Mesendoderm (in vitro differentiated cells): ENCODE measurements at places on chromosomes 12 and 14.

GRCh38 chr12:57810450-57810849, 8.1 kb downstream of the AVIL start:
- no peak for DNase-seq

DNA sequence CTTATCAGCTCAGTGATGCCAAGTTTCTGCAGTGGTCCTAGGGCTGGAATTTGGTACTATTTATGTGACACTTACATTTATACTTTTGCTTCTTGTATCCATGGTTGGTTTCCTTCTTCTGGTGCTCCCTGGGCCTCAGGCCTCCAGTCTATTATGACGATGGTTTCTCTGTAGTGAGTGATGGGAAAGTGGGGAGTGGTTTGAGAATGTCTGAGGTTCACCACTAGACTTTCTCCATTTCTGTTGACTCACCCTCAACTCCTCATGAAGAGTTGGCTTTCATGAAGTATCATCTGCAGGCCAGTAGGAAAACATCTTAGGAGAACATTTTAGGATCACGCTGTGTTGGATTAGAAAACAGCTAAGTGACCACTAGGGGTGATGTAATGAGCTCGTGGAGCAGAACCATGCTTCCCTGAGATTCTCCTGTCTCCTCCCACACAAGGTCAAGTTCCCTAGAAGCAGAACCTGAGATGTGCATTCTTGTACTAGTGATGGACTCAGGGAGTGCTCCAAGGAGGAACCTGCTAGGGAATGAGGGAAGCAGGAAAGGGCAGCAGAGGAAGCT, 32.1 kb downstream of the RPH3A start:
- peak; percentile 62 for DNase-seq

GRCh38 chr14:99272899-99273765, 1.1 kb upstream of the BCL11B start:
- DNase-seq, result peak; percentile 93

GRCh38 chr12:81987371-81987770, 228.2 kb upstream of the PPFIA2 start:
- DNase-seq, result no peak

DNA sequence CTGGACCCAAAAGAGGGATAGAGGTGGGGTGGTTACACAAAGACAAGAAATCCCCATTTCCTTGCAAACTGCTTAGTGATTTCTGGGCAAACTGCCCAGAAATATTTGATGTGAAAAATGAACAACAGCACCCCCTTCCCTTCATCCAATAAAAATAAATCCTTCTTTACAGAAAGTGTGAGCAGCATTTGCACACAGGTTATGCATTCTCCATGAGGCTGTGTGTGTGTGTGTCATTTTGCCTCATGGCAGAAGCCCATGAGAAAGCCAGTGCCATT, 17.2 kb upstream of the NRXN3 start:
- no peak for DNase-seq

DNA sequence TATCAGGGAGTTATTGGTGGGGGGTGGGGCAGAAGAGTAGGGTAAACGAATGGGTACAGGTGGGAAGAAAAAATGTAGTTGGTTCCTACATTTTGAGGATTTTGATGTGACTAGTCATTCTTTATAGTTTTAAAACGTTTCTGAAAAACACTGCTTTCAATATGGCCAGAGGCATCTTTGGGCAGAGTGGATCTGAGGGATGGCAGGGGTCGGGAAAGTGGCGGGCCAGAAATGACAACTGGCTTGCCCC, 527 bp upstream of the ATP23 start:
- DNase-seq, result peak; percentile 1

DNA sequence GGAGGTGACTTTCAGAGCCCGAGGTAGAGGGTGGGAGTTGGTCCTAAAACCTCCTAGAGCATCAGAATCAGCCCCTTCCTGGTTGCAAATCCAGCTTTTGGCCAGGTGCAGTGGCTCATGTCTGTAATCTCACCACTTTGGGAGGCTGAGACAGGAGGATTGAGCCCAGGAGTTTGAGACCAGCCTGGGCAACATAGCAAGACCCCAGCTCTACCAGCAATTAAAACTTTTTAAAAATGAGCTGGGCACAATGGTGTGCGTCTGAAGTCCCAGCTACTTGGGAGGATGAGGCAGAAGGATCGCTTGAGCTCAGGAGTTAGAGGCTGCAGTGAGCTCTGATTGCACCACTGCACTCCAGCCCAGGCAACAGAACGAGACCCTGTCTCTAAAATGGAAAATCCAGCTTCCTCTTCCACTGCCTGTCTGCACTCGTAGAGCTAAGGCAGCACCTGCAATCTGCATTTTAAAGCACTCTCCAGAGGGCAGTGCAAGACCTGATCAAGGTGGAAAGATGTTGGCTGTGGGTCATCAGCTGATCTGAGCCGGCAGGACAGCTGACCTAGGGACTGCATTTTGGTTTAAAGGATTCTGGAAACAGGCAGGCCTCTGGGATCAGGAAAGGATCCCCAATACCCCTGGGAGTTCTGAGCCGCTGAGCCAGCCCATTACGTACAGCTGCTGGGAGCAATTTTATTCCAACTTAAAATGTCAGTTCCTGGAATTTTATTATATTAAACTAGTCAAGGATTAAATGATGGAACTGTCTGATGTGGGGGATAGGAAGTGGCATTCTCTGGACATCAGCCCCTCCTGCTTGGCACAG, 1.8 kb upstream of the TESC start:
- DNase-seq, result no peak

GRCh38 chr14:49962621-49963020, 69.7 kb downstream of the ARF6 start:
- peak; percentile 19 for DNase-seq

DNA sequence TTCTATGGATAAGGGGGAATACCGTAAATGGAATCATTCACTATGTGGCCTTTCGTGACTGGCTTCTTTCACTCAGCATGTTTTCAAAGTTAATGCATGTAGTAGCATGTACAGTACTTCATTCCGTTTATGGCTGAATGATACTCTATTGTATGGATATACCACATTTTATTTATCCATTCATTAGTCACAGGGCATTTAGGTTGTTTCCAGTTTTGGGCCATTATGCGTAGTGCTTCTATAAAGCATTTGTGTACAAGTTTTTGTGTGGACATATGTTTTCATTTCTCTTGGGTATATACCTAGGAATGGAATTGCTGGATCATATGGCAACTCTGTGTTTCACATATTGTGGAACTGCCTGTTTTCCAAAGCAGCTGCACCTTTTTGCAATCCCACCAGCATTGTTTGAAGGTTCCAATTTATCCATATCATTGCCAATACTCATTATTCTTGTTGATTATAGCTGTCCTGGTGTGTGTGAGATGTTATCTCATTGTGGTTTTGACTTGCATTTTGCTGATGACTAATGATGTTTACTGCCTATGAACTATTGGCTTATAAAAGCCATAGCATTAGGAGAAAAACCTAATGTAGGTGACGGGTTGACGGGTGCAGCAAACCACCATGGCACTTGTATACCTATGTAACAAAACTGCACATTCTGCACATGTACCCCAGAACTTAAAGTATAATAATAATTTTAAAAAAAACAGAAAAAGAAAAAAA, 45.5 kb downstream of the ATF7IP start:
- DNase-seq, result no peak

DNA sequence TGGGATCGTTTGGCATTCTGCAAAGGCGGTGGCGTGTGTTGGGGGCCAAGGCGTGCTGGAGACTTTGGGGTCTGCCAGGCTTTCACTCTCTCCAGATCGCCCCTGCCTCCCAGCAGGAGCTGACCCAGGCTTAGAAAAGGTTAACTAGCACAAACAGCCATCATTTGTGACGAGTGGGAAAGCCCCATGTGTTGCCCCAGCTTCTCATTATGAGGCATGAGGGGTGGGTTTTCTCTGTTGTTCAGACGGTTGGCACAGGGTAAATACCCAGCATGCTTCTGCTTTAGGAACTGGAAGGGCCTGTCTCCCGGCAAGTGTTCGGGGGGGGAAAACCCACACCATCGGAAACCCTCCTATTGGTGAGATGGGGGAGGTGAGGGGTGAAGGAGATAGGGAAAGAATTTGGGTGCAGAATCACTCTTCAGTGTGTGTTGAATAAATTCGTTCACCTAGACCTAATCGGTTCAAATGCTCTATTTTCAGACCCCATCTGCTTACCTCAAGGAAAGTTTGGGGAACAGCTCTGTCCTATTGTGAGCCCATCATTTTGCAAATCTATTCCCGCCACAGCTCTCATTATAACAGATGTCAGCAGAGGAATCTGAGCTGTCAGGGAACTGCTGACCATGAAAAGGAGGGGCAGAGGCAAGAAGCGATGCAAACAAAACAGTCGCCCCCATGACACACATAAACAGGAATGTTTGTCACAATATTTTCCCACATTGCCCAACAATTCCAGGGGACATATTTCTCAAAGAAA, 34.7 kb upstream of the C12orf42 start:
- no peak for DNase-seq

DNA sequence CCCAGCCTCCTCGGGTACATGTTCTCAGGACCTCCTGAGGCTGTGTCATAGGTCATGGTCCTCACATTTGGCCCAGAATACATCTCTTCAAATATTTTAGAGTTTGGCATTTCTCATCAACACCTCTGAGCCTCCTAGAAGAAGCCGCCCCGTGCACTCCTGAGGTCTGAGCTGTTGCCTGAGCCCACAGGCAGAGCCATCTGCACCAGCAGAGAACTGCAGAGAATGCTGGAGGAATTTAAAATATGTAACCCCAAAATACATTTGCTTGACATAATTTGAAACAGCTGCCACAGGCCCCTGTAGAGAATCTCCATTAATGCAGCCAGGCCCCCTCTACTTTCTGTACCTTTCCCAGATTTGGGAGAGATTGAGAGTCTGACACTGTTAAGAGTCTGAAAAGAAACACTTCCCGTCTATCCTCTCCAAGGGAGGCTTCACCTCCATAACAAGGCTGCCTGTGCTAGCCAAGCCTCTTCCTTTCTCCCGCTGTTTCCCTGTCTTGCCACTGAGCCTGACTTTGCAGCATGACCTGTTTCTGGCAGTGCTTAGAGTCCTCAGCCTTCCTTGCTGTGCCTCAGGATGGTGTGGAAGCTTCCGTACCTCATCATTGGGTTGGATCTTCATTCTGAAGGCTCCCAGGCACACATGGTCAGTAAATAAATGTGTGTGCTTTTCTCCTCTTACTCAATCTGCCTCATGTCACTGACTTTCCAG, 95.4 kb upstream of the SFSWAP start:
- DNase-seq, result peak; percentile 34

DNA sequence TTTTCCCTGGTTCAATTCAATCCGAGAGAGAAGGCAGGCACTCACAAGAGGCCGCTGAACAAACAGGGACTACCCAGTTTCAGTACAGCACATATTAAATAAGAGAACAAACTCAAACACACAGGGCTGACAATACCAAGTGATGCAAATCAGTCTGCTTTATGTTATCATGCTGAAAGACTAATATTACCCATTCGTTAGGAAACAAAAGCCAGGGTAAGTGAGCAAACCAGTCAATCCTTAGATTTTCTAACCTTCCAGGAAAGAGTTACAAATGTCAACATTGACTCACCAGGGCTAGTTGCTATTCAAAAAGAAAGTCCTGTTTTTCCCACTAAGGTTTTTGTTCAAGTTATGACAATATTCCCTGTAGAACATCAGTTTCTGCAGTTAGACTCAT, 246.2 kb downstream of the C12orf42 start:
- DNase-seq, result no peak

- DNase-seq, result no peak
These were observed 139.8 kb downstream of the TSPAN9 start for GRCh38 chr12:3216726-3217682.

GRCh38 chr12:112307317-112308011, 74.8 kb downstream of the HECTD4 start:
- no peak for DNase-seq

DNA sequence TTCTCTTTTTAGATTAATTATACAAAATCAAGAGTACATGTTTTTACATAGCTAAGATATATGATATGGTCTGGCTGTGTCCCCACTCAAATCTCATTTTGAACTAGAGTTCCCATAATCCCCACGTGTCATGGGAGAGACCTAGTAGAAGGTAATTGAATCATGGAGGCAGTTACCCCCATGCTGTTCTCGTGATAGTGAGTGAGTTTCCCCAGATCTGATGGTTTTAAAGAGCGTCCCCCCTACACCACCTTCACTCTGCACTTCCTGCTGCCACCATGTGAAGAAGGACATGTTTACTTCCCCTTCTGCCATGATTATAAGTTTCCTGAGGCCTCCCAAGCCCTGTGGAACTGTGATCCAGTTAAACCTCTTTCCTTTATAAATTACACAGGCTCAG, 21.4 kb upstream of the DRAM1 start:
- no peak for DNase-seq

- DNase-seq, result peak; percentile 87
These were observed 12.9 kb upstream of the CALM1 start for GRCh38 chr14:90383731-90384542.

DNA sequence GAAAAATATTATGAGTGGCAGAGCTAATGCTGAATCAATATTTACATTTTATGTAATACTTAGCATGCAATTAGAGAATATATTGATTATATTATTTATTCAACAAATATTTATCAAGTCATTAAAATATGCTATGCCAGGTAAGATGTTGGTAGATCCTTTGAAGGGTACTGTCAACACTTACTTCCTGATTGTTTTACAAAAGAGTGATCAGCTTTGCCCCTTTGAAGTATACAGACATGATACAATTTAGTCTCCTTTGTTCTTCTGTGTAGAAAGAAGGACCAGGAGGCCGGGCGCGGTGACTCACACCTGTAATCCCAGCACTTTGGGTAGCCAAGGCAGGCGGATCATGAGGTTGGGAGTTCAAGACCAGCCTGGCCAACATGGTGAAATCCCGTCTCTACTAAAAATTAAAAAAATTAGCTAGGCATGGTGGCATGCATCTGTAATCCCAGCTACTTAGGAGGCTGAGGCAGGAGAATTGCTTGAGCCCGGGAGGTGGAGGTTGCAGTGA, 73.9 kb upstream of the IFNG-AS1 start:
- DNase-seq, result no peak

- no peak for DNase-seq
These were observed 170.1 kb downstream of the ADGRD1 start for GRCh38 chr12:131123817-131124216.

DNA sequence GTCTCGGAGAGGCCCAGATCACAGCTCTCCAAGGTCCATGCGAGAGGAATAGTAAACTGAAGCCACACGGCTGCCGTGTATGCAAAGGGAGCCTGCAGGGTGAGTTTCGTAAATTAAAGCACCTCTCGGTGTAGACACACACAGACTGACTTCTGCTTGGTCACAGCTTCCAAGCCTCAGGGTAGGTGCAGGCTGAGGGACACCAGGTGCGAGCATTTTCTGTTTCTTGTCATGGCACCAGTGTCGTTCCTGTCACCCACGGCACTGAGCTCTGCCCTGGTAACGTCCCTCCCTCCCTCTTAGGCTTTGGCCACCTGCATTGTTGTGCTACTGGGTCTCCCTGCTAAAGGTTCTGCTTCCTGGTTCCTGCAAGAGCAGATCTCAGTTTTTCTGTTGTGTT, 76.2 kb upstream of the DYNC1H1 start:
- DNase-seq, result no peak
